Caudate nucleus (tissue), 63 donors: ENCODE measurements at places on chromosomes 1 and 21.

DNA sequence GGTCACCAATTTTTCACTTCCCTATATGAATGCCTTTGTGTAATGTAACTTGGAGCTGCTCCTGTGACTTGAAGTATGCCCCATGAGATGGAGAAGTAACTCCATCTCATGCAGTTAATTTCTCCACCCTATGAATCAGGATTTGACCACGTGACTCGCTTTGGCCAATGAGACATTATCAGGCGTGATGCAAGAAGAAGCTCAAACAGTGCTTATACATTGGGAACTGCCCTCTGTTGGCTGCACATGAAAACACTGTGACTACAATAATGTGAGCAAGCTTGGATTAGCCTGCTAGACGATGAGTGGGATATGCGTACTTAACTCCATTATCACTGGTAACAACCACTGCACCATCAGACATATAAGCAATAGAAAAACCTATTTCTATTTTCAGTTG, 684.4 kb downstream of the PLA2G4A start:
- no peak for DNase-seq

GRCh38 chr1:8297245-8297644, 20.7 kb upstream of the SLC45A1 start:
- DNase-seq = no peak

DNA sequence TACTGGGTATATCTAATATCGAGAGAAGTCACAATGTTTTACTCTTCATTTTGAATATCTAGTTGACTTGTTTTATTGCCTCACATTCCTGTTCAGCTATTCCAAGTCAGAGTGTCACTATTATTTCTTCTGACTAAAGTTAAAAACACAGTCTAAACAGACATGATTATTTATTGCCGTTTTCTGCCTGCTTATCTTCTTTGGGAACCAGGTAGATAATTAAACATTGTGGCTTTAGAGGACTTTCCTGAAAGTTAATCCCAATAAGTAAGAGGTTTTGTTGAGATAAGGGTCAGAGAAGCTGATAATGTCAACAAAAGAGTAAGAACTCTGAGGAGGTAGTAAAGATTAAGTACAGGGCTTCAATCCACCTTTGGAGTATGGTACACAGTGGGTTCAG, 53.8 kb downstream of the PCNX2 start:
- no peak for DNase-seq

DNA sequence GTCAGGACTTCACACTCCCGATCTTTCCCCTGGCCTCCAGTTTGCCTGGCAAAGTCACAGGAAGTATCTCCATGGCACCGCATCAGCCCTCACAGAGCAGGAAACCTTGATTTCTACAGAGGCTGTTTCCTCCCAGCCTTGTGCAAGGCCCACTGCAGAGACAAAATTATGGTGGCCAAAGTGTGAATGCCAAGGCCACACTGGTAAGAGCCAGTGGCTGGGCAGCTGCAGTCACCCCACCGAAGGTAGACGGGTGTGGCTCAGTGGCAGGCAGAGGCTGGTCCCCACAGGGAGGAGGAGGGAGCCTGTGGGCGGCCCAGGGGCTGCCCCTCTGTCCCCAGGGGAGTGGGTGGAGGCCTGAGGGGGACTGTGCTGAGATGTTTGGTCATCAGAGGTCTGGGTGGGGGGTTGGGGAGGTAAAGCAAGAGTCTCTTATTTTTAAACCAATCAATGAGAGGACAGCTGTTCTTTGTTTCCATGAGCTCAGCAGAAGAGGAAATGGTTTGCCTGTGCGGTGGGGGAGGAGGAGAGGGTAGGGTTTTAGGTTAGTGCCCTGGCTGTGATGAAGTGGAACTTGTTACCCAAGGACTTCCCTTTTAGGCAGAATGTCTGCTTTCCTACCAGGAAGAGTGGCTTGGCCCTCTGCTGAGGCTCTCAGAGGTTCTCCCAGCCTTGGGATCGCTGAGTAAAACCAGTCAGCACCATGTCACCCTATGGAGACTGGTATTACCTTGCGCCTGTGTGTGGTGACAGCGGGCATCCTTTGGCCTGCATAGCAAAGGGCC, 18.0 kb upstream of the BTG2 start:
- DNase-seq = no peak

DNA sequence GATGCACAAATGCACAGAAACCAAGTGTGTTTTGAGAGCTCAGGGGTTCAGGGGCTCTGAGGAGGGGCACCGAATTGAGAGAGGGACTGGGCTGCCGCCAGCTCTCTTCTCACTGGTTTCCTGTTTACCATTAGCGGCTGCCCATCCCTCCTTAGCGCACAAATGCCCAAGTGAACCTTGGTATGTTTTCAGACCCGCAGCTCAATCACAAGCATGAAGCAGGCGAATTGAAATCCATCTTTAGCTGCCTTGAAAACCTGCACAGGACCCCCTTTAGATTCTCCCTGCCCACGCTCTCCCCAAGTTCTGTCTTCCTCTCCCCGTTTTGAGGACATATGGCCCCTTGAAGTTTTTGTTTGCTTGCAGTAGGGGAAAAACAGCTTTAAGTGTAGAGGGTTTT, 61.1 kb upstream of the ACOT11 start:
- DNase-seq = no peak

DNA sequence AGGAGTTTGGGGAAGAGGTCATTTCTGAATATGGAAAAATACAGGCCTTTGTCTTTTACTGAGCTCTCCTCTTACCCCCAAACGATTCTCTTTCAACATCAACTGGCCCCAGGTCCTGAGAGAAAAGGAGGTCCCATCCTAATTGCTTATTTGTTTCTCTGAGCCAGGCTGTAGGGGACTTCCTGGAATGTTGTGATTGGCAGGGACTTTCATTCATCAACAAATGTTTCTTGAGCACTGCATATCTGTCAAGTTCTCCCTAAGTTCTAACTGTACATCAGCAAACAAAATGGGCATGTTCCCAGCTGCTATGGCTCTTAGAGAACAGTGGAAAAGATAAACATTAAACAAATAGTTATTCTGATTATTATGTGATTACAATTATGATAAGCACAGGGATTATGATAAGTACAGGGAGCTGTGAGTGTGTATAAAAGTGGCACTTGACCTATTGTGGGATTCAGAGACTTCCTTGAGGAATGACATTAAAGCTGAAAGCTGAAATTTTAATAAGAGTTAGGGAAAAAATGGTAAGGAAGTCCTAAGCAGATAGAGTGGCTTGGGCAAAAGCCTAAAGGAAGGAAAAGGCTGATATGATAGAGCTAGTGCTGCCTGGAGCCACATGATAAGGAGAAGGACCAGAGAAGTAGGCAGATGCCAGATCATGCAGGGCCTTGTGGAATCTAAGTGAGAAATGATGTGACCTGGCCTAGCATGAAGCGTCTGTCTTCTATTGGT, 11.6 kb downstream of the GPX7 start:
- no peak for DNase-seq

DNA sequence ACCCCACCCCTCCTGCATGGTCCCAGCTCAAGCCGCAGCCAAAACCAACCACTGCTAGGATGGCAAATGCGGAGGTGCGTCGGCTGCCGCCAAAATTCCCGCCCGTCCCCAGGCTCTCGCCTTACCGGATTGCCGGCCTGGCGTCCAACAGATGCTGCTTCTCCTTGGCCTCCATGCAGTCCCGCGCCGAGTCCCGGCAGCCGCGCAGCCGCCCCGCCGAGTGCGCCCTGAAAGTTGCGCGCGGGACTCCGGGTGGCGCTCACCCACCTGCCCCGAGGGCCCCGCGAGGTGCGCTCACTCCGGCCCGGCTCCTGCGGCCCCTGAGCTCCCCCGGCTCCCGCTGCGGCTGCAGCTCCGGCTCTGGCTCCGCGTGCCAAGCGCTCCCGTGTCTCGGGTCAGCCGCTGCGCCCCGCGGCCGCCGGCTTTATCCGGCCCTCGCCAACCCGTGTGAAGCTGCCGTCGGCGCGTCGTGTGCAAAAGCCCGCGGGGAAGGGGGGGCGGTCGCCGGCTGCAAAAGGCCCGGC, at the start of gene SLC30A2:
SLC30A2 (minus strand) TSS at position 397 of the 524 bp plus-strand sequence; CDS start at position 175, 222 bp downstream.
- no peak for DNase-seq

DNA sequence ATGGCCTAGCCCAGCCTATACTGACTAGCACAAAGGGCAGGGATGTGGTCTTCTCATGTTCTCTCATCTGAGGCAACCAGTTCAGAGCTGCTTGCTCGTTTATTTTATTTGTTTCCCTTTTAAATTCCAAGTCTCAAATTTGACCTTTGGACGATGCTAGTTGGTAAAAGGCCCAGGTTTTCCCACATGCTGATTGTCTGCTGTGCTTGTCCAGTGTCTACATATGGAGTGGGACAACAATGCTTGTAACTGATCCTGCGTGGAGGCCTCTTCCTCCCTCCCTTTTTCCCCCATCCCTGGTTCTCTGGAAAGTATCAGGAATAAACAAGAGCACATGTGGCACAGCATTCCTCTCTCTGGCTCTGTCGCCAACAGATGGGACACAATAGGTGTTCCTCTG, 34.0 kb upstream of the BEND5 start:
- no peak for DNase-seq

DNA sequence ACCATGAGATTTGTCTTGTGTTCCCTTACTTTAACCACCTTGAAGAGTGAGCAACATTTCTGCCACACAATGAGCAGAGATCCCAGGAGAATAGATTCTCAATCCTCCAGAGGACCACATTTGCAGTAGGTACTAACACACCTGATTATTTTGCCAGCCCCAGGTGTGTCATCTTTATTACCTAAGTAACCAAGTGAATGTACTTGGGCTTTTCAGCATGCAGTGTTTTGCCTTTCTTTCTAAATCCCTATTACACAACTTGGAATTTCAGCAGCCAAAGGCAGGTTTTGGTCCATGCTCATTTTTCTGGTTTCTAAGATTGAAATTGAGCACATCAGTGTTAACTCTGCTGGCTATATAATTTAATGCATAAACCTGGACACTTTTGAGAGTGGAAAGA, 43.2 kb upstream of the ST6GALNAC5 start:
- DNase-seq = no peak

GRCh38 chr1:169949139-169949538, 55.4 kb upstream of the SCYL3 start:
- no peak for DNase-seq

DNA sequence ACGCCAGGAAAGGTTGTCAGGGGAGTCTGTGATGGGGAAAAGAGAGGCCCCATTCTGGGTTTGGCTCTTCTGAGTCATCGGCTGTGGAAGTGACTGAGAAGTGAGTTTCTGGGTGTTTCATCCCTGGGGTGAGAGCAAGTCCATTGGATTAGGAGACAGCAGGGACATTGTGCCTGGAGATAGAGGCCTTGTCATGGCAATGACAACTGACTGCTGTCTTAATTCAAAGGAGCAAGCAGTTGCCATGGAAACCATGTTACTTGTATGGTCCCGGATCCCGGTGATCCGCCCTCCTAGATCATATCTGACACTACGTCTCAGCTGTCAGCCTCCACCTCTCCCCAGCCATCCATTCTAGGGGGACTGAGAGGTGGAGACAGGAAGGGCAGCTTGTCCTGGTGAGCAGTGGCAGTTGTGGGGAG, 34.4 kb downstream of the KIAA0040 start:
- DNase-seq = no peak

DNA sequence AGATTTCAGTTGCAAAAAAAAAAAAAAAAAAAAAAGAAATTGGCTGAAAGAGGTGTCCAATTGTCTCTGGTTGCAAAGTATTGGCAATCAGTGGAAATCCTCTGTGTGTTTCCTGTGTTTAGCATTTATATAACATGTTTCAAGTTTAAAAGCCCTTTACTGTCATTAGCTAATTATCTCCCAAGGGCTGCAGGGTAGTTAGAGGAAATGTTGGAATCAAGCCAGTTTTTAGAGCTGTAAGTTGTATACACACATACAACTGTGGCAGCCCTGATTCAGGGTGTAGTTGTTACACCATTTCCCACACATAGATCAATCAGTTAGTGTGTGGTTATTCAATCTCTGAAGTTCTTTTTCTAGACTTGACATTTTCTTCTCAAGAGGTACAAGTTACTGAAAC, 8.9 kb upstream of the ZNF326 start:
- DNase-seq = no peak

GRCh38 chr1:144551107-144551542, 41.6 kb upstream of the PPIAL4F start:
- no peak for DNase-seq

DNA sequence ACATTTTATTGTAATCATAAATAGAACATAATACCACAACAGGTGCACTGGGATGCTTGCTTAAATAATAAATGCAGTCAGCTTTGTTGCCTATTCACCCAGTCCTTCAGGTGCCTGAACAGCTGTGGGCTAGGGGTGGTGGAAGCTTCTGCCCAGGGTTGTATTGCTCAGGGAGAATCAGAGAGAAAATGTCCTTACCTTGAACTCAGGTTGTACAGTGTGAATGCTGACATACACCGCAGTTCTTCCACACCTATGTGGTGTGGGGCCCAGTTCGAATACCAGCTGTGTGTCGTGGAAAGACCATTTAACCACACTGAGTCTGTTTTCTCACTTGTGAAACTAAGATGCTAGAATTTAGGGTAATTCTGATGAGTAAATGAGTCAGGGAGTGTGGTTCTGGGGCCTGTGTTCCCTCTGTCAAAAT, 115.7 kb upstream of the ATP1A1 start:
- DNase-seq = no peak

GRCh38 chr1:55071477-55071876, 32.1 kb downstream of the PCSK9 start:
- DNase-seq = no peak

DNA sequence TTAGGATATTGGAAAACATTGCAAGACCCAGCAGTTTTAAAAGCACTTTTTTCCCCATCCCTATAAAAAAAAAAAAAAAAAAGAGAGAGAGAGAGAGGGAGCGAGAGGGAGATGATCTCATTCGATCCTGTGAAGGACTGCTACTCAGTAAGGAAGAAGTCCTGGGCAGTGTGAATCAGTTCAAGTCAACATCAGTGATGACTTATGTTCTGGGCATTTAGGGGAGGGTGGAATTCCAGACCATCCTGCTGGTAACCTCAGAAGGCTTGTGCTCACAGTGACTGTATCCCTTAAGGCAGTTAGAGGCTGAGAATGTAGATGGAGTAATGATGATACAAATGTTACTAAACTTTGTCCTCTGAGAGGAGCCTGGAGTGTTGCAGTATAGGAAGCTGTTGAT, 151.4 kb downstream of the TGFB2 start:
- DNase-seq = no peak

DNA sequence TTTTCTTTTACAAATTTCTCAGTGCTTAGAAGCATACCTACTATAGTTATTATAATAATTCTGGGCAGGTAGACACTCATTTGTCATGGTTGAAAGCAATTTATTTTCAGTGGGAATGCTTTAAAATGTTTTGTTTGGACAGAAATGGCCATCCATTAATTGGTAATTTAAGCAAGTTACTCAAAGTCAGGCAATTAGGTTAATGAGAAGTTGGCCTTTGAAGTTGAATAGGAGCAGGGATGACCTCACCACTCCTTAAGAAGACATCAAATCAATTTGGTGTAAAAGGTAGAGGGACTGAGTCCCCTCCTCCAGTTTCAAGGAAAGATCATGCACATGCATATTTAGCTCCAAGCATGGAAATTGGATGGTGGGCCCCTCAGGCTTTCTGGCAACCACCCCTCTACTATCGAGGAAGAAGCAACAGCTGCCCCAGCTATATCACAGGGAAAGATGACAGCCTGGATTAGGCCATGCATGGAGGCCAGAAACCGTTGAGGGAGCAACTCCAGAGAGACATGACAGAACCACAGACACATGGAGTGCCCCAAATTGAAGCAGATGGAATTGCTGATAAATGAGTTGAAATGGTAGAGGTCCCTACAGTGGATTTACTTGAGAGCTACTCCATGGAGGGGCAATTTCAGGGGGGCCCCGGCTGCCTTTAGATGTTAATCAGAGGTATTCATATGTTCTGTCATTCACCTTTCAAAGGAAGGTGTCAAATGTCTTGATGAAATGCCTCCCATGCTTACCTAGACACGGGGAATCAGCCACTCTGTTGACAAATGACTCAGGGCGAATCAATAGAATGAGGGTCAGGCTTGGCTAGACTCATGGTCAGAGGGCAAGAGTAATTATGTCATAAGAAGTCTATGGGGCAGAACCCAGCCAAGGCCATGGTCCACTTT, 26.7 kb downstream of the HLX start:
- DNase-seq = no peak
